SW 1271 (cell line): ENCODE measurements at places on chromosomes 13 and 19.

- no peak for DNase-seq
Measured at GRCh38 chr13:29454931-29455481, 140.5 kb downstream of the SLC7A1 start.

DNA sequence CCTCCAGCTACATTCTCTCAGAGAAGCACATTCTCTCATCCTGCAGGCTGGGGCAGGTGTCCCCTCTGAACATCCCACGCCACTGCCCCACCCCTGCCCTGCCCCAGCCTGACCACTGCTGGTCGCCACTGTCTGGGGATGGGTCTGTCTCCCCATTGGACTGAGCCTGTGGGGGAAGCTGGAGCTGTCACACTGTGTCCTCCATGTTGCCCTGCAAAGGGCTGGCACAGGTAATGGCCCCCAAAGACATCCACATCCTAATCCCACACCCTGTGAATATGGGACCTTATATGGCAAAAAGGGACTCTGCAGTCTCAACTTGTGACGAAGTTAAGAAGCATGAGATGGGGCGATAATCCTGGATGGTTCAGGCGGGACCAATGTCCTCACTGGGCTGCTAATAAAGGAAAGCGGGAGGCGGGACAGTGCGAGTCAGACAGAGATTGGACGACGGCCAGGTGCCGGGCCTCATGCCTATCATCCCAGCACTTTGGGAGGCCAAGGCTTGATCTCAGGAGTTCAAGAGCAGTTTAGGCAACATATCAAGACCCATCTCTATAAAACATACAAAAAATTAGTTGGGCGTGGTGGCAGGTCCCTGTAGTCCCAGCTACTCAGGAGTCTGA lies 9.1 kb downstream of the AP2S1 start:
- no peak for DNase-seq

GRCh38 chr19:14383661-14384555 lies 2.7 kb downstream of the ADGRE5 start:
- no peak for DNase-seq

- no peak for DNase-seq
Measured at GRCh38 chr13:90995614-90996013, 351.9 kb upstream of the MIR17HG start.

- DNase-seq: no peak
Measured at GRCh38 chr13:51924756-51925544, 63.2 kb downstream of the CCDC70 start.

DNA sequence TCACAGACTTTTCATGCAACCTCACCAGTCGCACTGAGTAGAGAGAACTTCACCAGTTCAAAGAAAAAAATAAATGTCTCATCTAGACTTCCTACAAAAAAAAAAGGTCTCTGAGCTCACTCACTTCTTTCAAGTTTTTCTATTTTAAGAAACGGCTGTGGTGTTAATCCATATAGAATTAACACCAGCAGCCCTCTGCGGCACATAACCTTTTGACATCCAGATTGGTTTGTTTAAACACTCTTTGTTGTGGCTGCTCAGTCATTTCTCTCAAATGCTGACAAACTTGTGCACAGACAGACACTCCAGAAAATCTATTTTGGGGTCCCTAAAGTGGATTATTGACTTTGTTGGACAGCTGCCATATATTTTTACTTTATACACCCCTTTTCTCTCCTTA lies 874.9 kb downstream of the EFNB2 start:
- DNase-seq: no peak

DNA sequence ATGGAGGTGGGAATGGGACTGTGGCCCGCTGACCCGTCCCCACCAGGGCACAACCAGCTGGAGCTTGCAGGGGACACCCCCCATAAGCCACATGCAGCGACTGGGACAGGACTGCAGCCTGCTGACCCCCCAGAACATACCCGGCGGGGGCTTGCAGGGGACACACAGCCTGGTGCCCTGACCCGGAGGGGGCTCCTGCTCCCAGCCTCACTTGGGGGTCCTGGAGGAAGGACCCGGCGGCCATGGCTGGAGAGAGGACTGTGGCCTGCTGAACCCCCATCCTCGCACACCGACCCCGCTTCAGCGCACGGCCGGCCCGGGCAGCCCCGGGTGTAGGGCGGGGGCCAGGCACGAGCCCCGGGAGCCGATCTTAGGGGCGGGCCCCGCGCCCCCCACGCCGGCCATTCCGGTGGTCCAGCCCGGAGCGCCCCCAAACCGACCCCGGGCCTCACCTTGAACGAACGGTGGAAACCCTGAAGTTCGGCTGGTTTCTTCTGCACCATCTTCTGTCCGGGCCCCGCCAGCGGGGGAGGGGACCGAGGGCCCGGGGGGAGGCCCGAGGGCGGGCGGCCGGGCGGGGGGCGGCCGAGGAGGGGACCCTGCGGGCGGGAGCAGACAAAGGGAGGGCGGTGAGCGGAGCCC lies 574 bp downstream of the MKNK2 start:
- no peak for DNase-seq

DNA sequence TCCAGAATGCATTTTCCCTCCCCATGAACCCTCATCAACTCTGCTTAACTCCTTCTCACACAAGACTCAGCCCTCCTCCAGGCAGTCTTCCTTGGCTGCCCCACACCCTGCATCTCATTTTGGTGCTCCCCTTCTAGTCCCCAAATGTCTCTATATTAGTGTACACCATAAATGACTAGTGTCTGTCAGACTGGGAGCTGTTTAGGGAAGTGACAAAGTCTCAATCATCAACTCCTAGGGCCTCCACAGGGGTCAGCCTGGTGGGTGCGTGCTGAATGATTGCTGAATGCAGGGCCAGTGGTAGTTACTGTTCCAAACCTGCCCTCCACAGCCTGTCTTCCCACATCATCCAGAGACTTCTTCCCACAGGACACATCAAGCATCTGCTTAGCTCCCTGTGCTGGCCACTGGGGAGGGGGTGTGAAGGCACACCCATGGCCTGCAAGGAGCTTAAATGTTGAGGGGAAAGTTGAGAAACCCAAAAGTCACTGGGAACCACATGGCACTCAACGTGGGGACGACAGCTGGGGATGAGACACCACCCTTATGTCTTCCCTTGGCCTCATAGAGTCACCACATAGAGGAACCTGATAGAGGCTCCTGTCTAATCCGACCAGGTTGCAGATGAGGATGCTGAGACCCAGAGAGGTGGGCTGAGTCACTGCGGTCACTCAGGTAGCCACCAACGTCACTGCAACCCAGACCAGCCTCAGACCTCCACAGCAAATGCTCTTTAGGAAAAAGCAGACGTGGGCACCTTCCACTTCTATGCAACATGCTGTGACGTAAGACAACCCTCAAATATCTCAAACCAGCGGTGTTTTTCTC lies 79.3 kb upstream of the TM9SF2 start:
- no peak for DNase-seq

GRCh38 chr13:103516015-103516795 lies 450.0 kb upstream of the SLC10A2 start:
- DNase-seq: no peak

GRCh38 chr13:78976696-78977095 lies 317.7 kb upstream of the OBI1 start:
- no peak for DNase-seq

GRCh38 chr13:26300140-26300539 lies 46.2 kb downstream of the CDK8 start:
- no peak for DNase-seq
